Right renal pelvis (tissue), 4 donors: ENCODE measurements at places on chromosomes 7 and 10.

- no peak for DNase-seq
These were observed 507 bp downstream of the PDZD8 start for GRCh38 chr10:117374506-117375359.

GRCh38 chr7:102834466-102834865 is 78.3 kb upstream of the LRRC17 start:
- no peak for DNase-seq

- DNase-seq: no peak
These were observed 14.9 kb upstream of the ZNRF2 start for GRCh38 chr7:30269490-30269889.

- no peak for DNase-seq
These were observed 89.7 kb upstream of the FZD8 start for GRCh38 chr10:35731828-35732227.

DNA sequence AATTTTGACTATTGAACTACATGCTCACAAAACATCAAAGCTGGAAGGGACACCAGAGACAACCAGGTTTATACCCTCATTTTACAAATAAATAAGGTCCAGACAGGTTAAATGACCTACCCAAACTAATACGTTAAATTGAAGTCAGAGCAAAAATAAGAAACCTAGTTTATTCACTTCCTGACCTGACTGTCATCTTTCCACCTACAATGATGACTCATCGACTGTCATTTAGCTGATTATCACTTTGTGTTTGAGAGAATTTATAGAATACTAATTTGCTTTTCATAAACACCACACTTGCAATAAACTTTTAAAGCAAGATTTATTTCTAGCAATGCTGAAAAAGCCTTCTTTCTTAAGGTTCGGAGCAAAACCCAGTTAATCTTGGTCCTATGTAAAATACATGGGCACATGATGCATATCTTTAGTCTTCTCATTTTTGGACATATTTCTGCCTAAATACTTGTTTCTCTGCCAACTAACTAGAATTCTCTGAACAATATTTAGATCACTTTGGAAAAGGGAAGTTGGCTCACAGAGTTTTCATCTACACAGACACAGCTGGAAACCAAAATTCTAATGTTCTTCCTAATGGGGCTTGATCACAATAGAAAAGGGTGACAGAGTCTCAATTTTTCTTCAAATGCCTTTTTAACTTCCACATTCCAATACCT is 16.7 kb upstream of the LRRN3 start:
- no peak for DNase-seq

GRCh38 chr10:113520690-113521474 is 32.0 kb upstream of the HABP2 start:
- DNase-seq: peak; percentile 54

- DNase-seq: no peak
These were observed 257.3 kb upstream of the AKR1E2 start for GRCh38 chr10:4568731-4569130.

DNA sequence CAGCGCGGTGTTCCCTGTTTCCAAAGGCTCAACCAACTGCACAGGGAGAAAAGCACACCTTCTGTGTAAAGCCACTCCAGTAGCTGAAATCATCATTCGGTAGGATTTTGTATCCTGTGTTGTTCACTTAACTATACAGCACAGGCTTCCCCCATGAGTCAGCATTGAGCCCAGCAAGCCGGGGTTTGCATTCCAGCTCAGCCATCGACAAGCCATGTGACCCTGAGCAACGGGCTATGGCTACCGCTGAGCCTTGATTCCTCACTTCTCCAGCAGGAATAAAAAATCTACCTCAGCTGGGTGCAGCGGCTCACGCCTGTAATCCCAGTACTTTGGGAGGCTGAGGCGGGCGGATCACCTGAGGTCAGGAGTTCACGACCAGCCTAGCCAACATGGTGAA is 44.1 kb upstream of the ATP6V0A4 start:
- no peak for DNase-seq

DNA sequence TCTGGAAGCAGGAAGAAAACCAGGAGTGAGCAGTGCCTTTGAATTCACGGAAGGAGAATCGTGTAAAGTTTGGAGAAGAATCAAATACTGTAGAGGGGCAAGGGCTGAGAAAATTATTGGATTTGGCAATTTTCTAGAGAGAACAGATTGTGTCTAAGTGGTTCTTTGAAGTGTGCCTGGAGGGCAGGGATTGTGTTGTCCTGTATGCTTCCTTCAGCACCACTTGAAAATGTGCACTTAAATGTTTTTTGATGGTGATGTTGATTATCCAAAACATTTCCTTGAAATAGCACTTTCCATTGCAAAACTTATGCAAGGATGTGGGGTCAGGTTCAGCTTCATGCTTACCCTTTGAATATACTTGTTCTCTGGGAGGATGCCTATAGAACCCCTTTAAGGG is 360.2 kb downstream of the SORCS3 start:
- DNase-seq: no peak

- DNase-seq: no peak
These were observed 417.9 kb downstream of the AUTS2 start for GRCh38 chr7:70016044-70016770.

- no peak for DNase-seq
These were observed 25.0 kb upstream of the PCBD1 start for GRCh38 chr10:70913191-70913892.

DNA sequence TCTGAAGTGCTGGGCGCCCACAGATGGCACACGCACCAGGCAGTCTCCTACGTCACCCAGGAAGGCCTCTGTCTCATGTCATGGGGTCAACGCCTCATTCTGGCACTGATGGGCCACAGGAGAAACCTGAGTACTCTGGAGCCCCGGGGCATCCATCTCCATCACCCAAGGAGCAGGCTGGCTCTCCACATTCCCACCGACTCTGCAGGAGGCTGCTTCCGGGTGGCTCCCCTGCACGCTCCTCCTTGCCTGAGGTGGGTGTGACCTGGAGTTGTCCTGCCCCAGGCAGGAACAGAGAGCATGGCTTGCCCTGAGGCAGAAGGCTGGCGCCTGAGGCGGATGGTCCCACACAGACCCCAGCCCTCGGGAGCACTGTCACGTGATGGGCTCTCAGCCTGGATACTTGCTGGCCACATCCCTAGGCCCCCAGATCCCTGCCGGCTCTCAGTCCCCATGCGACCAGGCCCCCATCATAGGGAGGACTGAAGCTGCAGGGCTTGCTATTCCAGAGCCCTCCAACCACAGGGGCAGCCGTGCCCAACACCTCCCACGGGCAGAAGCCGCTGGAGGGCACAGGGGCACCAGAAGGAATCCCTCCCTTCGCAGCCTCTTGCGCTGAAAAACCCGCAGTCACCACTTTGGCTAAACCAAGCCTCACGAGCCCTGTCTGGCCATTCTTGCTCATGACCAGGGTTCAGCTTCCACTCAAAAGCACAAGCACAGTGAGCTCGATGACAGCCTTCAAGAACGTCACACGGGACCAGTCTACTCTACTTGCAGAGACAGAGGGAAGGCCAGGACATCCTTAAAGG is 80.7 kb downstream of the MAD1L1 start:
- no peak for DNase-seq
